ENCODE measurements at places on chromosomes 13 and 19. TPM values are rescaled to one million over a fixed set of nuclear protein-coding genes. Genes with fewer than 3 reads are reported as not detected.
A peak's percentile ranks its signal among the peaks of the same experiment; 100 is the strongest.

The MEIOSIN gene
- total RNA-seq: not detected

- peak; percentile 32 for ATAC-seq
Observed at GRCh38 chr19:9793071-9793591, 24.6 kb upstream of the ZNF846 start.

GRCh38 chr13:83153848-83154247 is 728.4 kb downstream of the SLITRK1 start:
- no peak for ATAC-seq

DNA sequence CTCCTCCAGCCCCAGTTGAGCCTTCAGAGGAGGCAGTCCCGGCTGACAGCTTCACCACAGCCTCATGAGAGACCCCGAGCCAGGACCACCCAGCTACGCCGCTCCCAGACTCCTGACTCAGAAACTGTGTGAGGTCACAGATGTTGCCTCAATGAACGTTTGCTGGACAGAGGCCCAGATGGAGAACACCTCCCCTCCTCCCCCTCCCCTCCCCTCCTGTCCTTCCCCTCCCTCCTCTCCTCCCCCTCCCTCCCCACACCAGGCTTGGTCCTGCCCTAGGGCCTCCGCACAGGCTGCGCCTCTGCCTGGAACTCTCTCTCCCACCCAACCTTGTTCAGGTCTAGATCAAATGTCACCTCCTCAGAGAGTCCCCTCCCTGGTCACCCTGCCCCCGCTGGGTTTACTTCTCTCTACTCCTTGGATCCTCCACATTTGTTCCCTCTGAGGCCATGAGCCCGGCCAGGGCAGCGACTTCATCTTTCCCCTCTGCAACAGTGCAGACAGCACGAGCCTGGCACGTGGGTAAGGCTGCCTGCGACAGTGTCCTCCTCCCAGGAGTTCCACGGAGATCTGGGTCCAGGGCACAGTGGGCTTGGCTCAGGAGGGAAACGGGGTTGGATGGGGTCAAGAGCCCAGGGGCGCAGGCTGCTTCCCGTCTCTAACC is 17.4 kb downstream of the PIP5K1C start:
- no peak for ATAC-seq

- ATAC-seq: peak; percentile 63
Observed at GRCh38 chr13:39603424-39603947, 493 bp upstream of the LHFPL6 start.

GRCh38 chr13:66879988-66880387 is 350.1 kb downstream of the PCDH9 start:
- ATAC-seq: no peak

- peak; percentile 13 for ATAC-seq
Observed at GRCh38 chr19:16185768-16186123, 536 bp downstream of the FAM32A start.

GRCh38 chr19:45351401-45351952 is 10.9 kb downstream of the KLC3 start:
- no peak for ATAC-seq
